ENCODE measurements at places on chromosomes 3 and 15.

GRCh38 chr3:100403362-100404249 is 2.3 kb downstream of the LNP1 start:
- peak; percentile 30 for DNase-seq

GRCh38 chr15:75059607-75060006 is 36.2 kb downstream of the PPCDC start:
- no peak for DNase-seq

- no peak for DNase-seq
Observed at GRCh38 chr15:64843991-64844390, 2.3 kb downstream of the PLEKHO2 start.

DNA sequence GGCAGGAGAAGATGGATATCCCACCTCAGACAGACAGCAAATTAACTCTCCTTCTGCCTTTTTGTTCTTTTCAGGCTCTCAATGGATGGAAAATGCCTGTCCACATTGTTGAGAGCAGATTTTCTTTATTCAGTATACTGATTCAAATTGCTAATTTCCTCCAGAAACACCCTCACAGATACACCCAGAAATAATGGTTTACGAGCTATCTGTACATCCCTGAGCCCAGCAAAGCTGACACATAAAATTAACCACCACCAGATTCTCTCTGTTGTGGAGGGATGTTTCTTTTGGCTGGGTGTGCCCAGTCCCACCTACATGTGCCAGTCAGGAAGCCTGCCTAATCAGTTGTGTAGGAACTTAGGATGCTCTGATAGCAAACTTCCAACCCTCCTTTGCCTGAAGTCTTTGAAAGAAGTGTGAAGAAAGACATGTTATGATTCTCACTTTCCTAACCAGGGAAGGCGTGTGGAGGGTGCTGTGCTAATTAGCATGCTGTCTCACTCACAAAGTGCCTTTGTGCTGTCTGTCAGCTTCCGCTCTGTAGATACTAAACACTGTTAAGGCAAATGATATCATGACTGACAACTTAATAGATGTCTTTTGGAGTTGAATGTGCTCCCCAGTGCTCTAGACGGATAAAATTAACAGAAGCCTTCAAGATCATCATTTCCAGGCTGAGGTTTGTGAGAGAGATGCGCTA is 208.5 kb downstream of the CLSTN2 start:
- no peak for DNase-seq

DNA sequence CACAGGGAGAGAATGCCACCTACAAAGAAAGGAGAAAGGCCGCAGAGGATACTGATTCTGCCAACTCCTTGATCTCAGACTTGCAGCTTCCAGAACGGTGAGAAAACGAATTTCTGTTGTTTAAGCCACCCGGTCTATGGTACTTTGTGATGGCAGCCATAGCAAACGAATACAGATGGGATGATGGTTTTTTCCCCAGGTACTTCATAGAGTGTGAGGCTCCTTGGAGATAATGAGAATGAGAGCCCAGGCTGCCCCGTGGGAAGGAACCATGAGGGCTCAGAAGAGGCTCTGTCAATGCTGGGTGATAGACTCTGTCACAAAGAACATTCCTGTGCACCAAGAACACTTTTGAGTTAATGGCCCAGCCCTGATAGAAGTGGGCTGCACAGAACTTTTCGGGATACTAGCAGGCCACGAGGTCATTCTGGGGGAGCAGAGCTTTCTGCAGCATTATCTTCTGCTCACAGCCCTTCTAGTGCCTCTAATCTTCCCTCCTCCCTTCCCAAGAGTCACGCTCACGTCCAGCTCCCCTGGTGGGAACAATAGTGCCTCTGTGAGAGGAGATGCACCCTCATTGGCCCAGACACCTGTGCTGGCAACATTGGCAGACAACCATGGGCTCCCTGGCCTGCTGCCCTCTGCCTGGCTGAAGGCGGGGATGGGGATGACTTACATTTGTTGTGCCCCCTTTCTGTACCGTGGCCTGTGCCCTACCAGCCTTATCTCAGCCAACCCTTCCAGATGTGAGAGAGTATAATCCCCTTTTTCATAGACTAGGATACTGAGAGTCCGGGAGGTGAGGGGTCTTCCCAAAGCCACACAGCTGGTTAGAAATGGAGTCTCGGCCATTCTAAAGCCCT is 5.2 kb upstream of the RLBP1 start:
- peak; percentile 91 for DNase-seq

GRCh38 chr3:3739330-3740060 is 59.7 kb upstream of the LRRN1 start:
- no peak for DNase-seq

GRCh38 chr15:25860885-25861866 is 2.0 kb downstream of the ATP10A start:
- no peak for DNase-seq

DNA sequence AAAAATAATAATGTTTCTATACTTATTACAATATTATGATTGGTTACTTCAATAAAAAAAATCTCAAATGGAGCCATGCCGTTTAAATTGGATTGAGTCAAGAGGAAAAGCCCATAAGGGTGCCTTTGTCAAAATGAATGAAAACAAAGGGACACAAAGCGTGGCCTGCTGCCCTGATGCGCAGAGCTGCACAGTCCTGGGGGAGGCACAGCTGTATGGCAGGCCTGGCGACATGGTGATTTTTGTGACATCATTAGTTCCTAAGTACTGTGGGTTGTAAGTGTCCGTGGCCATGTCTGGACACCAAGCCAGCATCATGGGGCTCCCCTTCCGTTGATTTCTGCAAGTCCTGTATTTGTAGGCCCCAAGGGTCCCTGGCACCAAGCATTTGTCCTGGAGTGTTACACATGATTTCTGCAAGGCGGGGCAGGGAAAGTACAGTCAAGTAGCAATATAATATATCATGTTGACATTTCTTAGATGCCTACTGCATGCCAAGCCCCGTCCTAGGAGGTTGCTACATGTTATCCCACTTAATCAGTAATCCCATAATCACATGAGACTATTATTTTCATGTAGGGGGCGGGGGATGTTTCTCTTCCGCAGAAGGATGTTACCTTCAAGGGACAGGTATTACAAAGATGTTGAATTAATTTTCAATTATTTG is 59.7 kb downstream of the GHSR start:
- no peak for DNase-seq

- no peak for DNase-seq
Observed at GRCh38 chr3:146380046-146380445, 89.3 kb downstream of the PLSCR2 start.

DNA sequence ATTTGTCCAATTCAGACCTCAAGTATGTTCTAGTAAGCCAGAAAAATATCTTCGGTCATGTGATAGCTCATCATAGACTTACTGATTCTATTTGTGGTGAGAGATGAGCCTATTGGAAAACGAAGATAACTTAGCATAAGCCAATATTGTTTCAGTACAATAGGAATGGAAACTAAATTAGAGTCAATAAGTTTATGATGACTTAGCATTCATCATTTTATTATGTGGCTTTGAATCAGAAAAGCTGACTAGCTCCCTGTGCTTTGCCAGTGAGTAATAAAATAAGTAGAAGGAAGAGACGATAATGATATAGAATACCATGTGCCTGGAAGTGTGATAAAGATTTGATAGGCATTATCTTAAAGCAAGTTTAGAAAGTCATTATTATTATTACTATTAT is 605.6 kb downstream of the AGBL1 start:
- no peak for DNase-seq

DNA sequence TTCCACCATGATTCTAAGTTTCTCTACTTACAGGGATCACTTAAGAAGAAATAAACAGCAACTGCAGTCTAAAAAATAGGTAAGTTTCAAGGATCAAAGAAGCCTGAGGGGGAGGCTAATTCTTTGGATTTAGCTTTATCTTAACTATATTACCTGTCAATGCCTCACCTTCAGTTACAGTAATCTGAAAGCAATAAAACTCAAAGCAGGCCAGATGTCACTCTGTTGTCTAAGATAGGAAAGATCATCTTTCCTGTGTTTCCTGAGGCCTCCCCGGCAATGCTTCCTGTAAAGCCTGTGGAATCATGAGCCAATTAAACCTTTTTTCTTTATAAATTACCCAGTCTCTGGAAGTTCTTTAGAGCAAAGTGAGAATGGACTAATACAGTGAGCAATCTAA is 60.2 kb downstream of the NPTN start:
- DNase-seq = no peak

- no peak for DNase-seq
Observed at GRCh38 chr15:40412095-40412759, 6.6 kb downstream of the IVD start.

GRCh38 chr3:65438612-65439011 is 600.1 kb downstream of the MAGI1 start:
- DNase-seq = no peak

- DNase-seq = no peak
Observed at GRCh38 chr15:71252044-71252739, 136.9 kb downstream of the THSD4 start.

DNA sequence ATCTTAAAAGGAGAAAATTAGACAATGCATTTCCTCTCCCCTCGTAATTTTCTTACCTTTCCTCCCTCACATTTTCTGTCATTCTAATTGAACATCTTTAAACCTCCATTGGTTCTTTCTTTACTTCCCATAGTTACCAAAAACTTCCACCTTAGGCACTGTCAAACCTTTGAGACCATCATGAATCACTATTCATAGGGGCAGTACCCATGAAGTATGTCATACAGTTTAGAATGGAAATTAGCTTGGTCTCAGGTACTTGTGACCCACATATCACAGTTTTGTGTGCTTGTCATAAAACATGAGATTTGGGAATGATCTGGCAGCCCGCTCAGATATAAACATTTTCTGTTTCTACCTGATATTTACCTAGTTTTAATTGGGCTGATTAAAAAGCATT is 50.1 kb downstream of the KCNMB3 start:
- DNase-seq = no peak

DNA sequence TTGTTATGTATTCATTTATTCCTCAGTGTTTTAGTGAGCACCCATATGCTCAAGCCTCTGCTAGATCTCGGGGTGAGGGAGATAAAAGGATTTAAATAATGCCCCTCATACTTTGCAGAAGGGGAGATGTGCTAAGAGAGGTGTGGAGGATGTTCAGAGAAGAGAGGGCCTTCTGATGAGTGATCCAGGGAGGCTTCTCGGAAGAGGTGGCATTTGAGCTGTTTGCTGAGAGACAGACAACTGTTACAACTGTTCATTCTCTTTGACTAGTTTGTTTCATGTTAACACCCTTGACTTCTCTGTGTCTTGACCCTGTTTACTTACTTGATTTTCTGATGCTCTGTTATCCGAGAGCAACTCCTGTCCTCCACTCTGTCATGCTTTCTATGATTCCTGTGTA is 34.5 kb downstream of the MFSD1 start:
- no peak for DNase-seq

DNA sequence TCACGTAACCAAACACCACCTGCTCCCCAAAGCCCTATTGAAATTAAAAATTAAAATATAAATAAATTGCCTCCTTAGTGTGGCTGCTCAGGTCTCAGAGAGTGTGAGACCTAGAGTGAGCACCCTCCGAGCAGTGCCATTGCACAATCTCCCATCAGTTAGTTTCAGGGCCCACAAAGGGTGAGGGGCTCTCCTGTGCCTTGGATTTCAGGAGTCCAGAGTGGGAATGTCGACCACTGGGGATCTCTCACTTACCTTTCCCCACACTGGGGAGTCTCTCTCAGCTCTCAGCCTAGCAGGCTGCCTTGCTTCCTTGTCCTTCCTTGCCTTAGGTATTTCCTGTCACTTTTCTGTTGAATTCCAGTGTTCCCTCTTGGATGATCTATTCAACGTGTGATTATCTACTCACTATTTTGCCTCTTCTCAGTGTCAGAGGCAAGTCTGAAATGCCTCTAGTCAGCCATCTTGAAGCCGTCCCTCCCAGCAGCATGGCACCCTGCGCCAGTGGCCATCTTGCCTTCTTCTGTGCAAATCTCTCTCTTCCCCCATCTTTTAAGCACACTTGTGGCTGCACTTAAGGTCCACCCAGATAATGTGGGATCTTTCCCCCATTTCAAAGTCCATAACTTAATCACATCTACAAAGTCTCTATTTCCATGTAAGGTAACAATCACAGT is 119.3 kb downstream of the LRRK1 start:
- no peak for DNase-seq

GRCh38 chr15:65856821-65857455 is 12.4 kb upstream of the RAB11A start:
- peak; percentile 81 for DNase-seq

- DNase-seq = peak; percentile 51
Observed at GRCh38 chr15:48855501-48856440, 22.2 kb upstream of the EID1 start.

GRCh38 chr15:88810446-88810845 is 7.2 kb downstream of the ACAN start:
- DNase-seq = no peak

- peak; percentile 74 for DNase-seq
Observed at GRCh38 chr3:160707187-160707794, 30.3 kb downstream of the ARL14 start.

DNA sequence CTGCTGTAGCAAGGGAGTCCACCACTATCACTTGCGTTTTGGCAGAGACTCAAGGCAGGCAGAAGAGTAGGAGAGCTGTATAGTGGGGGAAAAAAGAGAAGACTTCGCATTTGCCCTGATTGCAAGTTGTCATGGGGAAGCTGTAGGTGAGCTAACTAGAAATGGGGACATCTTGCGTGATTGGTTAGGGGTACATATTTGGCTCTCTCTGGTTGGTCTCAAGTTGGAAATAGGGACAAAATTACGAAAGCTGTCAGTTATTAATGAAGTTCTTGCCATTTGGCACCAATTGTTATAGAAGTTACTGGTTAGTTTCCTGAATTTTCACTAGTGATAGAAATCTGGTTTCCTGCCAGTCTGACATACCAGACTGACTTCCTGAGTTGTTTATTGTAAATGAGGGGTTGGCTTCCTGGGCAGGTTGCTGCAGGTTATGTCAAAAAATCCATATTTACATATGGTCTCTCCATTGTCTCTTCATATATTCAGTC is 8.2 kb upstream of the SENP7 start:
- DNase-seq = peak; percentile 57

- DNase-seq = no peak
Observed at GRCh38 chr3:37574177-37574943, 287.3 kb upstream of the CTDSPL start.

GRCh38 chr3:55244247-55244646 is 242.9 kb downstream of the WNT5A start:
- DNase-seq = no peak

- DNase-seq = no peak
Observed at GRCh38 chr15:67914537-67915460, 75.0 kb upstream of the RNU6-1 start.

GRCh38 chr15:82130248-82130647 is 84.4 kb upstream of the MEX3B start:
- no peak for DNase-seq

- DNase-seq = no peak
Observed at GRCh38 chr3:141261472-141262307, 30.1 kb downstream of the PXYLP1 start.

GRCh38 chr3:124115279-124115678 is 123.4 kb upstream of the ROPN1 start:
- no peak for DNase-seq

- no peak for DNase-seq
Observed at GRCh38 chr3:178971614-178972013, 100.0 kb downstream of the ZMAT3 start.

- no peak for DNase-seq
Observed at GRCh38 chr3:4730719-4731118, 237.6 kb downstream of the ITPR1 start.

GRCh38 chr3:184730924-184731323 is 19.1 kb upstream of the MAGEF1 start:
- DNase-seq = no peak

- no peak for DNase-seq
Observed at GRCh38 chr15:81562986-81563385, 189.0 kb upstream of the TMC3 start.
